ENCODE measurements at places on chromosomes 2 and 18. TPM values are rescaled to one million over a fixed set of nuclear protein-coding genes. Genes with fewer than 3 reads are reported as not detected.

Gene CDH2
- not detected for total RNA-seq

Gene FBXO15
- 0.89 TPM for total RNA-seq

Gene CD226
- total RNA-seq = 113 TPM

Gene PLB1
- 1.1 TPM for total RNA-seq

Gene PROC
- not detected for total RNA-seq

Gene FOSL2
- 47.0 TPM for total RNA-seq

Gene FABP1
- total RNA-seq = not detected

Gene ACYP2
- total RNA-seq = 13.1 TPM

Gene PKP4
- total RNA-seq = 43.1 TPM

Gene MREG
- 9.6 TPM for total RNA-seq

Gene MAP3K19
- not detected for total RNA-seq
